ENCODE measurements at places on chromosomes 12 and 14. TPM values are rescaled to one million over a fixed set of nuclear protein-coding genes. Genes with fewer than 3 reads are reported as not detected.

DNA sequence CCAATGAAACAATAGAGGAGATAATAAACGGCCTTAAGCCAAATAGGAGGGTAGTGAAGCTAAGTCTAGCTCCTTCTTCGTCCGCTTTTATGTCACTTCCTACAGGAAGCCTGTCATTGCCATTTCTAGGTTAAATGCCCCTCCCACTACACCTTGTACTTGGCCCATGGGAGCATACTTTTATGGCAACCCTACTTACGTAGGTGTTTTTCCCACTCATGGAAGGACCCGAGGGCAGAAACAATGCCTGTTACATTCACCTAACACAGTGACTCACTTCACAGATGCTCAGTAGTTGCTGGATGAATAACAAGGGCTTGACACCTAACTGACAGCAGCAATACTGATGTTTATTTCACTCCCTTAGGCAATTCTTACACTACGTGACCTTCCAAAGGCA lies 44.5 kb downstream of the ALKBH1 start:
- DNase-seq: no peak

DNA sequence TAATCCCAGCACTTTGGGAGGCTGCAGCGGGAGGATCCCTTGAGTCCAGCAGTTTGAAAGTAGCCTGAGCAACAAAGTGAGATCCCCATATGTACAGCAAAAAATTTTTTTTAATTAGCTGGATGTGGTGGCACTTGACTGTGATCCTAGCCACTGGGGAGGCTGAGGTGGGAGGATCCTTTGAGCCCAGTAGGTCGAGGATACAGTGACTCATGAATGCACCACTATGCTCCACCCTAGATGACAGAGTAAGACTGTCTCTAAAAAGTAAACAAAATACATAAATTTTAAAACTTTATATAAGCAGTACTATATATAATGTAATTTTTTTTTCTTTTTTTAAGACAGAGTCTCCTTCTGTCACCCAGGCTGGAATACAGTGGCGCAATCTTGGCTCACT lies 115.4 kb downstream of the ESR2 start:
- no peak for DNase-seq

DNA sequence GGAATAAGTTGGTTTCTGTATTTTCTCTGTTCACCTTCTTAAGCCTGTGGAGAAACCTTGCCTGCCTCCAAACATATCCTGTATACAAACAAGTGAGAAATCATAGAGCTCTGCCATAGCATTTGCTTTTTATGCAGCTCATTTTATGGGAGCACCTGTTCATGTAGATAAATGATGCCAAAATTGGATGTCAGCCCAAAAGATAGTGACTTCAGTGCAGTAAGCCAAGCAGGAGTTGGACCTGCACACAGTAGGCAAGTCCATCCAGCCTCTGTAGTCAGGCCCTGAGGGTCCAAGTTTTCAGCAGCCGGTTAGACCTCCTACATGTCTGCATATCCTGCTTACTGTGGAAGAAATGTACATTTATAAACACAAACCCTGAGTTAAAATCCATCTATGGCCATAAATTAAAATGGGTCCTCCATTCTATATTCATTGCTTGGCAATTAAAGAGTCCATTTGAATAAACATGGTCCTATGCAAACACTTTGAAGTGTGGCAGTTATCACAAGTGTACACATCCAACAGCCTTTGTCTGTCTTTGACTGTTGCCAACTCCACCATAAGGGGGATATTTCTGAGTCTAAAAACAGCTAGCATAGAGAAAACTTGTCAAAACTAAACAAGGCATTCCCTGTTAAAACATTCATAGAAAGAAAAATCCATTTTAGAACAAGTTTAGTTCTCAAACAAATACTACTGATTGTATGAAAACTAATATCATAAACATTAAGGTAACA lies 847.8 kb downstream of the RPS29 start:
- no peak for DNase-seq

- DNase-seq: no peak
These were observed 201.0 kb downstream of the KTN1 start for GRCh38 chr14:55781046-55781445.

Gene AVPR1A
- 0.07 TPM for total RNA-seq
